ENCODE measurements at places on chromosomes 3 and 15.

GRCh38 chr15:91258415-91258759, 158.3 kb downstream of the SV2B start:
- no peak for ATAC-seq

DNA sequence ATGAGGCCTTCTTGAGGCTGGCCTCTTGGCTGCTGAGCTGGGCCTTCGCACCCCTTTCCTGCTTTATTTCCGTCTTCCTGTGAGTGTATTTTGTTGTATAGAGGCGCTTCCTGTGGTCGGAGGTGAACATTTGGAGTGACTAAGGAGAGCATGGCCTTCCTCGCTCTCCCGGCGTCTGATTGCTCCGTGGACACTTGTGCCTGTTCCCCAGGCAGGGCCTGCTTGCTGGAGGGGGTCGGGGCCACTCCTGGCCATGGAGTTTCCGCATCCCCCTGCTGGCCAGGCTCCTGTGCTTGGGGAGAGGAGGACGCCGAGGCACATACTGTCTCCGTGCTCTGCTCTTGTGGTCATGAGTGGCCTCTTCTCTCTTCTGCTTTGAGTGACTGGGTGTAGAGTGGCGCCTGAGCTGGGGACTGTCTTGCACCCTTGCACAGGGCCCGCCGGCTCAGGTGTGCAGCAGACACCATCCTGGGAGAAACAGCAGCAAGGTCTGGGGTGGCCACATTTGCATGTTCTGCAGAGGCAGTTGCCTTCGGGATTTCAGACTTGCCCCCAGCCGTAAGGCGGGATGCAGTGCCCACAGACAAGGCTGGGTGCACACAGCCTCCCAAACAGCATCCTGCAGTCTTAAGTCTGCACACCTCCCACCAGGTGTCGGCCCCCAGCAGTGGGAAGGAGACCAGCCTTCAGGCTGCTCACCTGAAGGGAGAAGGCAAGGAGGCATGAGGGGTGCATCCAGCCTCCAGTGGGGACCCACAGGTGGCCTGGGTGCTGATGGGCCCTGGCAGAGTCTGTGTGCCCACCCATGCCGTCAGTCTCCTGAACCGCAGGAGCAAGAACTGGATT, 16.4 kb downstream of the KLF13 start:
- peak; percentile 5 for ATAC-seq

GRCh38 chr15:58566029-58566428, 134.2 kb downstream of the LIPC start:
- no peak for ATAC-seq

GRCh38 chr3:128463771-128464170, 2.9 kb downstream of the DNAJB8 start:
- ATAC-seq = no peak

DNA sequence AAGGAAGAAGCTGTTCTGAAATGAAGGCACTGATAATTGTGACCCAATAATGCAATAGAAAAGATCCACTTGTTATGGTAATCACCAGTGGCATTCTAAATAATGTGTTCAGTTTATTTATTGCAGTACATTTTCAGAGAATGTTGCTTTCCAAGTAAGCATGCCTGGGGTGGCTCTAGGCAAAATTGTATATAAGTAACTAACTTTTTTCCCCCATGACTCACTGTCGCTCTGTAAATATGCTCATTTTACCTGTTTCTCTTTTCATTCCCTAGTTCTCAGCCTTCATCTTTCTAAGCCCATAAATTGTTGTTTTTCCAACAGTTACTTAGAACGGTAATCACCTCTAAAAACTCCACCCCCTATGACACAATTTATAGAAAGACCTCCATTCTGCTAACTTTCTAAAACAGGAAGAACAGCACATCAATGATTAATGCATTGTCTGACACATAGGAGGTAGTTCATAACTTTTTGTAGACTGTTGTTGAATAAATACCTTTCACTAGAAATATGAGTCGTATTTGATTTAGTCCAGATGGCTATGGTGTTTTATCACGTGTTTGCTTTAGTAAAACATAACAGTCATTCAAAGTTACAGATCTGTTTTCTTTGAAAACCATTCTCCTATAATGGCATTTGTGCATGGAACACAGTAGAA, 143.1 kb downstream of the LSAMP start:
- ATAC-seq = no peak

DNA sequence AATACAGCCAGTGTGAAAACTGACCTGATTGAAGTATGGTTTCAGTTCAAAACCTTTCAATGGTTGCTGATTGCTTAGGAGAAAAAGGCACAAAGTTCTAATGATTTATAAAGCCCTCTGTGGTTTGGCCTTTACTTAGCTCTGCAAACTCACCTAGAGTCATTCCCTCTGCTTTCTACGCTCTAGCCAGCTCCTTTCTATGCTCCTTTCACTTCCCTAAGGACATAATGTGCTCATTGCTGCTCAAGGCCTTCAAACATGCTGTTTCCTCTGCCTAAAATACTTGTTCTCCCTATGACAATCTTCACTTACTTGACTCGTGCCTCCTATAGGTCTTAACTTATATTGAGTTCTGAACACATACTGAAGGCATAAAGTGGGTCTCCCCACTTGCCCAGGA, 19.0 kb downstream of the RPL39L start:
- no peak for ATAC-seq

DNA sequence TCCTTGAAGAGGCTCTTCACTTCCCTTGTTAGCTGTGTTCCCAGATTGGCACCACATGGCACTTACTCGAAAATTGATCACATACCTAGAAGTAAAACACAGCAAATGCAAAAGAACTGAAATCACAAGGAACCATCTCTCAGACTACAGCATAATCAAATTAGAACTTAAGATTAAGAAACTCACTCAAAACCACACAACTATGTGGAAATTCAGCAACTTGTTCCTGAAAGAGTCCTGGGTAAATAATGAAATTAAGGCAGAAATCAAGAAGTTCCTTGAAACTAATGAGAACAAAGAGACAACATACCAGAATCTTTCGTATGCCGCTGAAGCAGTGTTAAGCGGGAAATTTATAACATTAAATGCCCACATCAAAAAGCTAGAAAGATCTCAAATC, 566.3 kb upstream of the TGFBR2 start:
- ATAC-seq = no peak

GRCh38 chr3:127853681-127854080, 31.4 kb upstream of the MGLL start:
- ATAC-seq = no peak

DNA sequence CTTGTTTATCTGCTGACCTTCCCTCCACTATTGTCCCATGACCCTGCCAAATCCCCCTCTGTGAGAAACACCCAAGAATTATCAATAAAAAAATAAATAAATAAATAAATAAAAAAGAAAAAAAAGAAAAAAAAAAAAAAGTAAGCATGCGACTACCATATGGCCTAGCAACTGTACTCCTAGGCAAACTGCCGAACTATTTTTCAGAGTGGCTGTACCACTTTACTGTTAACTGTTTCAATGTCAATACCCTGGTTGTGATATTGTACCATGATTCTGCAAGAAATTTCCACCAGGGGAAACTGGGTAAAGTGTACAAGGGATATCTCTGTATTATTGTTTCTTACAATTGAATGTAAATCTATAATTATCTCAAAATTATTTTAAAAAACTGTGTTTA, 41.3 kb upstream of the MAP4 start:
- ATAC-seq = no peak

DNA sequence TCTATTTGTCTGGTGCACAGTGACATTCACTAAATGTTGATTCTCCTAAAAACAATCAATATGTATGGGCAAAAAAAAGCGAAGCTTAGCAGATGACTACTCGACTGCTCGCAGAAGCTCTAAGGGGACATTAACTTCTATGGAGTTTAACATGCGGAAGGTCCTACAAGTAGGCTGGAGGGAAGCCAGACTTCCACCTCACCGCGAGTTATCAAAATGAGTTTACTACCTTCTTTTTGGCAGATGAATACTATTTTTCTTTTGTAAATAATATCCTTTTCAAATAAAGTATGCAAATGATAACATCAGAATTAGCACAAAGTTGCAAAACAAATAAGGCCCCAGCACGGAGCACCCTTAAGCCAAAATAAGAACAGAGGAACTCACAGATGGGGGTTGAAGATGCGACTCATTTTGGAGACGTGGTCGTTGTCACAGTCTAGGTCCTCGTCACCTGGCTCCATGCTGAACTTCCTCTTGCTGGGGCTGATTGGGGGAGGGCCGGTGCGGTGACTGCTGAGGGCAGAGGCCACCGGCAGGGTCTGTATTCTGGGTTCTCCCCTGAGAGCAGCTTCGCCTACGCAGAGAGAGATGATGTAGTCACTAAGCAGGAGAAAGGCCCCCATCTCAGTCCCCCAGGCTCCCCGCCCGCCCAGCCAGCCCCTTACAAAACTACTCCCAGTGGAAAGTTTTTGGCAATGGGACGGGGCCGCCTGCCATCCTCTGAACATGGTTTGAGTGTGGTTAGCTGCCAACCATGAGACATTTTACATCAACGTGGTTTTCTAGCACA, 42.1 kb downstream of the VGLL4 start:
- ATAC-seq = peak; percentile 28

- ATAC-seq = peak; percentile 83
Observed at GRCh38 chr3:42080453-42080872, 10.7 kb upstream of the TRAK1 start.

DNA sequence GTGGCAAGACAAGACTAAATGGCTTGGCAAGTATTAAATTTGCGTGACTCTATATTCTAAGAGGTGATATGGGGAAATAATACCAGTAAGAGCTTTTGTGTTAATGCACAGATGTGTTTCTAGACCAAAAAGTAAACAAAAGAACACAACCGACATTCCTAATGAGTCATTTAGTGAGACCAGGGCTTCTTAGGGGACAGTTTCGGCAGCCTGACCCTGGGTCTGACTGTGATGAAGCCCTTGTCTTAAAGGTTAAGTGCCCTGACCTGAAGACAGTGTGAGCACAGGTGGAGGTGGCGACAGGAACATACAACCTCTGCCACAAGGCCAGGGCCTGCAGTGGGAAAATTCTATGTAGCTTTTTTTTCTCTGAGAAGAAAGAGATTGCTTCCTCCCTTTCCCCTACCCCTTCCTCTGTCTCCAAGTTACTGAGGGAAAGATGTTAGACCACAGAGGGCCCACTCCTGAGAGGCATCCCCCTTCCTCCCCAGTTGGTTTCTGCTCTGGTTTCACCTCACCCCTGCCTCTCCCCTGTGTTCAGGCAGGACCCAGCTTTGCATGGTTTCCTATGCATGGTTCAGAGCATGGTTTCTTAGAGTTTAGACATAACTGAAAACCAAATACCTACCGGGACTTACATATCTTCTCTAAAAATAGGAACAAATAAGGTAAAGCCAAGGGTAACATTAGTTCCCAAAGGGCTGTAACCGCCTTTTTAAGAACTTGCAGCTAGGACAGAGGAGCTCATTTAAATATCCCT, 24.8 kb upstream of the CMTM7 start:
- no peak for ATAC-seq

DNA sequence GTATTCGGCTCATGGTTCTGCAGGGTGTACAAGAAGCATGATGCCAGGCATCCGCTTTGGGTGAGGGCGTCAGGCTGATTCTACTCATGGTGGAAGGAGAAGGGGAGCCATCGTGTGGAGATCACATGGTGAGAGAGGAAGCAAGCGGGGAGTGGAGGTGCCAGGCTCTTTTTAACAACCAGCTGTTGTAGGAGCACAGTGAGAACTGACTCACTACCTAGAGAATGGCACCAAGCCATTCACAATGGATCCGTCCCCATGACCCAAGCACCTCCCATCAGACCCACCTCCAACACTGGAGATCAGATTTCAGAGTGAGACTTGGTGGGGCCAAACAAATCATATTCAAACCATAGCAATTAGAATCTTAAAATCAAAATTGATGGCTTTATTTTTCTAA, 259.8 kb upstream of the CTDSPL start:
- ATAC-seq = no peak

DNA sequence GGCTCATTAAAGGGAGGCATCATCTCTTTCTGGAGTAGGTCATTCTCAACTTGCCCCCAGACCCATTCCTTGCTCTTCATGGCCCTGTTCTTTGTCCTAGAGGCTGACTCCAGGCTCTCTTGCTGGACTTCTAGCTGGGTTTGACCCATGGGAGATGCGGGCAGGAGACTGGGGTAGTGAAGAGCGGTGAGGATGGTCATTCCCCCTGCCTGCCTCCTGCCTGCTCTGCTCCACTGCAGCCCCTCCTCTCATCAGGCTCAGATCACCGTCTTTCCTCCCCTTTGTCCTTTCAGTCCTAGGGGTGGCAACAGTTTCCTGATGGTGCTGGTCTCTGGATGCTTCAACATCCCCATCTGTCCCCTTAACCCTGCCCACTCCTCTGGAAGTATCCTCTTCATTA, 170.9 kb downstream of the ABHD5 start:
- no peak for ATAC-seq

DNA sequence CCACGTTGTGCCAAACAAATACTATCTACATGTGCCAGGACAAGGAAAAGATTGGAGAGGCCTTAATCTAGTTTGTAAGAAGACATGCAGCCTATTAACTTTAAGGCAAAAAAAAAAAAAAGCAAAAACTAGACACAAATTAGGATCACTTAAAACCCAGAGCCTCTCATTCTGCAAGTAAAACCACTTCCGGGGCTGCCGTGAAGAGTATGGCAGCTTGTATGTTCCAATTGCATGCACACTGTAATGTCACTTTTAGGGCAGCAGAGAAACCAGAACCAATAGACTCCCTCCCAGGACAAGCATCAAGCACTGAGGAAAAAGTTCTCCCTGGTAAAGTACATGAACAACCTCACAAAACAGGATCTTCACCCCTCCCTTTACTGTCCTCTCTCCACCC, 70.6 kb downstream of the RSL24D1 start:
- no peak for ATAC-seq

GRCh38 chr15:82103468-82103867, 57.6 kb upstream of the MEX3B start:
- no peak for ATAC-seq

- peak; percentile 19 for ATAC-seq
Observed at GRCh38 chr3:15360788-15361493, 28.6 kb upstream of the SH3BP5 start.

DNA sequence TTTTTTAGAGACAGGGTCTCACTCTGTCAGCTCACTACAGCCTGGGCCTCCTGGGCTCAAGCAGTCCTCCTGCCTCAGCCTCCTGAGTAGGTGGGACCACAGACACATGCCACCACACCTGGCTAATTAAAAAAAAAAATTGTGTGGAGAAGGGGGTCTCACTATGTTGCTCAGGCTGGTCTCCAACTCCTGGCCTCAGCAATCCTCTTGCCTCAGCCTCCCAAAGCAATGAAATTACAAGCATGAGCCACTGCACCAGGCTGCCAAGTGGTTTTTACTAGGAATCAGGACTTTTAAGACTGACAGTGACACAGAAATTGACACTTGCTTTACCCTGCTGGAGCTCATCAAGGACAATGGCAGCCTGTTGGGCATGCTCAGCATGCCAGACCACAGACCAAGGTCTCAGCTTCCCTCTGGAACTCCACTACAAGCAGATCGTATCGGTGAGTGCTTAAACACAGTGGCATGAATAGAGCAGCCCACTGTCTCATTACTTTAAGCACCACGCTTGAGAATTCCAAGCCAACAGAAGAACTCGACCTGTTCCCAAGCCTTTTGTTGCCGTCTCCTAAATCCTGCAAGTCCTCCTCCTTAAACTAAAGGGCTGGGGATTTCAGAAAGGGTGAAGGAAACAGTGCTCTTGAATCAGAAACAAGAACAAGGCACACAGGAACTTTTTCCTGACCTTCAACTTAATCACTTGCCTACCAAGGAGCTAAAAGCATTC, 41.4 kb downstream of the EOMES start:
- ATAC-seq = peak; percentile 7

Data from activated T-helper 17 cell treated with anti-CD3 and anti-CD28 coated beads, Interleukin-2, amount 50 U/mL, for 72 hours (primary cell).